Esophagus (tissue), 2 donors: ENCODE measurements at places on chromosomes 4 and X. TPM values are rescaled to one million over a fixed set of nuclear protein-coding genes. Genes with fewer than 3 reads are reported as not detected.

TMEM156 gene
- 0.81 TPM for polyA plus RNA-seq

TAF7L gene
- polyA plus RNA-seq, result 0.07 TPM

XK gene
- 0.61 TPM for polyA plus RNA-seq

SPANXA1 gene
- not detected for polyA plus RNA-seq

TMPRSS11F gene
- polyA plus RNA-seq, result 6.6 TPM

SPATA18 gene
- polyA plus RNA-seq, result 3.2 TPM

RASL11B gene
- 0.39 TPM for polyA plus RNA-seq

ACSL1 gene
- polyA plus RNA-seq, result 46.5 TPM

MAGEC3 gene
- polyA plus RNA-seq, result not detected

CXorf49 gene
- not detected for polyA plus RNA-seq

F9 gene
- polyA plus RNA-seq, result not detected

DNAAF6 gene
- not detected for polyA plus RNA-seq

NAP1L2 gene
- polyA plus RNA-seq, result 1.4 TPM

FGF5 gene
- polyA plus RNA-seq, result 0.04 TPM

IL21 gene
- not detected for polyA plus RNA-seq

MAGEB1 gene
- not detected for polyA plus RNA-seq

FAAH2 gene
- 5.7 TPM for polyA plus RNA-seq

SYNPO2 gene
- polyA plus RNA-seq, result 46.9 TPM

GNRHR gene
- 0.22 TPM for polyA plus RNA-seq

GUCY1A1 gene
- polyA plus RNA-seq, result 0.81 TPM

SSX4B gene
- polyA plus RNA-seq, result not detected

CXCL3 gene
- polyA plus RNA-seq, result 4.6 TPM

DYNLT3 gene
- polyA plus RNA-seq, result 42.4 TPM

GPR119 gene
- polyA plus RNA-seq, result not detected

ZNF827 gene
- polyA plus RNA-seq, result 2.0 TPM

ARMCX2 gene
- 4.9 TPM for polyA plus RNA-seq

ABRAXAS1 gene
- polyA plus RNA-seq, result 4.3 TPM

OPRPN gene
- polyA plus RNA-seq, result not detected

TCEAL1 gene
- 25.9 TPM for polyA plus RNA-seq

TLR8 gene
- polyA plus RNA-seq, result 0.08 TPM

GALNTL6 gene
- not detected for polyA plus RNA-seq

GSX2 gene
- not detected for polyA plus RNA-seq

GAGE13 gene
- polyA plus RNA-seq, result not detected

H2AZ1 gene
- 83.5 TPM for polyA plus RNA-seq

BST1 gene
- polyA plus RNA-seq, result 1.5 TPM

NUDT6 gene
- 5.7 TPM for polyA plus RNA-seq

UCP1 gene
- not detected for polyA plus RNA-seq

EXOC1L gene
- polyA plus RNA-seq, result not detected

VSIG1 gene
- 0.27 TPM for polyA plus RNA-seq

NLRP2B gene
- not detected for polyA plus RNA-seq

GRIA2 gene
- 0.01 TPM for polyA plus RNA-seq
